ENCODE measurements at places on chromosomes 4 and X. TPM values are rescaled to one million over a fixed set of nuclear protein-coding genes. Genes with fewer than 3 reads are reported as not detected.

DNA sequence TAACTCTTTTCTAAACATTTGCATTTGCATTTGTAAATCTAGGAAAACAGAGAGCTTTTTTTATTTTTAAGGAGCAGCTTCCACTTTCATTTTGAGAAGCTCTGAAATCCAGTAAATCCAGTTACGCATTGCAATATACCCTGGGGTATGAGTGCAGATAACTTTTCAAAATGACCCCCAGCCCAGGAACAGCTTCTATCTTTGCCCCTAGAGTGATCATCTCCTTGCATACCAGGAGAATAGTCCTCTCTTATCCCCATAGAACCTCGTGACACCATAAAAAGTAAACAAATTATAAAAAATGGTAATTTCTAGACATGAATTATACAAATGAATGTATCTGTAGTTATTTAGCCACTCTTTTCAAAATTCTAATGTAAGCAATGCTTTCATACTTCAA is 292.2 kb upstream of the GALNT7 start:
- no peaks in the 10 kb centered on the region for H3K36me3 ChIP-seq
- H3K4me3 ChIP-seq = no peak overlapping the region
- no peak overlapping the region for H3K27ac ChIP-seq
- DNase-seq = no peak
- H3K27me3 ChIP-seq = no peaks in the 10 kb centered on the region
- no peaks in the 10 kb centered on the region for H3K4me1 ChIP-seq

DNA sequence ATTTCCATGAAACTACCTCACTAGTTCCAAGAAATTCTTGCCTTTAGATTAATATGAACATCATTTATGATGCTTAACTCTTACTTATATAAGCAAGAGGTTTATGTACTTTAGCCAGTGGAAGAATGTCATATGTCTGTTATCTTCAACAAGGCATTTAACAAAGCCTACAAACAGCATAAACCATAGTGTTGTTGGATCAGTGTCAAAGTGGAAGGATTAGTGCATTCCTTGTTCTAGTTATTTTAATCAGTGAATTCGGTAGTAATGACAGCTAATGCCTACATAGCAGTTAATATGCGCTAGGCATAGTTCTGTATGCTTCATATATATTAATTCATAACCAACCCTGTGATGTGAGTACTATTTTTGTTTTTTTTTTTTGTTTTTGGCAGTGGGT is 3.1 kb downstream of the PI4K2B start:
- no peaks in the 10 kb centered on the region for H3K36me3 ChIP-seq
- H3K4me1 ChIP-seq = no peaks in the 10 kb centered on the region
- no peaks in the 10 kb centered on the region for H3K27me3 ChIP-seq
- no peak for DNase-seq

GRCh38 chrX:36019125-36019524 is 99.6 kb downstream of the CFAP47 start:
- H3K4me3 ChIP-seq = no peak overlapping the region
- no peaks in the 10 kb centered on the region for H3K36me3 ChIP-seq
- no peak overlapping the region for H3K27ac ChIP-seq
- no peak for DNase-seq
- no peaks in the 10 kb centered on the region for H3K4me1 ChIP-seq

Gene CCDC160
- not detected for total RNA-seq

Gene SPANXB1
- total RNA-seq = not detected

Gene MAGEA9B
- not detected for total RNA-seq

DNA sequence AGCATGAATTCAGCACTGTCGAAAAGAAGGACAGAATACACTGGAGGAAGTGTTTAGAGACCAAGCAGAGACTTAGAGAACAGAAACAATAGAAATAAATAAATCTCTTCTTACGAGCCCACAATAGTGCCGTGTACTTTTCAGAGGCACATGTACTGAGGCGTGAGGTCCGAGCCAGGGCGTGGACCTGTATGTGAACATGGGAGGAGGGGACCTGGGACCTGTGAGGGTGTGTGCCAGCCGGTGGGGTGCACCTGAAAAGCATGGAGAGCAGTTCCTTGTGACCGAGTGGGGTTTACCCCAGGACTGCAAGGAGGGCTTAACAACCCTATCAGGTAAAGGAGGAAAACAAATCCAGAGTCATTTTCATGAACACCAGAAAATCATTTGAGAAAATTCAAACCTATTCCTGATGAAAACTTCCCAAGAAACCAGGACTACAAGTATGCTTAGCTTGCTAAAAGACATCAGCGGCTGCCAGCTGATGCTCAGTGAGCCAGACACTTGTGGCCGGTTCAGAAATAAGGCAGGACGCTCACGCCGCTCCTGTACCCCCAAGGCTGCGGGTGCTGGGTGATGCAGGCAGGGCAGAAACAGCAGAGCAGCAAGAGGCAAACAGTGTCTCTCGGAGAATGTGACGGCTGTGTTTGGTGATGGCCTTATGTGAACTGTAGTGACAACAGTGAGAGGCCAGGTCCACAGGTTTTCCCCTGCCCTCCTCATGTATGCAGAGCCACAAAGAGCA is 37.1 kb downstream of the NELFA start:
- H3K27ac ChIP-seq = no peak overlapping the region
- H3K4me3 ChIP-seq = no peak overlapping the region
- DNase-seq = no peak
- no peaks in the 10 kb centered on the region for H3K4me1 ChIP-seq

Gene MAGEC3
- total RNA-seq = not detected

GRCh38 chr4:134544303-134544770 is 342.7 kb upstream of the PABPC4L start:
- no peaks in the 10 kb centered on the region for H3K36me3 ChIP-seq
- no peak overlapping the region for H3K4me3 ChIP-seq
- DNase-seq = no peak
- no peak overlapping the region for H3K27ac ChIP-seq
- no peaks in the 10 kb centered on the region for H3K4me1 ChIP-seq

DNA sequence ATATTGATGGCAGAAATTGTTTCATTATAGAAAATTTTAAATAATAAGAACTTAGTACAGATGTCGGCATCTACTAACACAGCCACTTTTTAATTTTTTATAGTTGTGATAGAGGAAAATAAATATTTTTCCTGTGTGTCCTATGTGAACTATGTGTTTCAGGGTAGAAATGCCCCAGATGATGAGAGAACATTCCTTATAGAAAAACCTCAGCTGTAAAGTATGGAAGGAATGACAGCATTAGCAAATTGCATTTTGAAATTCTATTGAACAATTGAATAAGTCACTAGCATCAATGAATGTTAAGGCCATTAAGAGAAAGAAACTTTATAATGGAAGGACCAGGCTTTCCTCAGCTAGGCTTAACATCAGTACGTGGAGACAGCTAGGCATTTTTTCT is 149.2 kb downstream of the CFAP299 start:
- no peaks in the 10 kb centered on the region for H3K36me3 ChIP-seq
- no peak overlapping the region for H3K4me3 ChIP-seq
- H3K4me1 ChIP-seq = no peaks in the 10 kb centered on the region
- H3K27me3 ChIP-seq = no peaks in the 10 kb centered on the region

DNA sequence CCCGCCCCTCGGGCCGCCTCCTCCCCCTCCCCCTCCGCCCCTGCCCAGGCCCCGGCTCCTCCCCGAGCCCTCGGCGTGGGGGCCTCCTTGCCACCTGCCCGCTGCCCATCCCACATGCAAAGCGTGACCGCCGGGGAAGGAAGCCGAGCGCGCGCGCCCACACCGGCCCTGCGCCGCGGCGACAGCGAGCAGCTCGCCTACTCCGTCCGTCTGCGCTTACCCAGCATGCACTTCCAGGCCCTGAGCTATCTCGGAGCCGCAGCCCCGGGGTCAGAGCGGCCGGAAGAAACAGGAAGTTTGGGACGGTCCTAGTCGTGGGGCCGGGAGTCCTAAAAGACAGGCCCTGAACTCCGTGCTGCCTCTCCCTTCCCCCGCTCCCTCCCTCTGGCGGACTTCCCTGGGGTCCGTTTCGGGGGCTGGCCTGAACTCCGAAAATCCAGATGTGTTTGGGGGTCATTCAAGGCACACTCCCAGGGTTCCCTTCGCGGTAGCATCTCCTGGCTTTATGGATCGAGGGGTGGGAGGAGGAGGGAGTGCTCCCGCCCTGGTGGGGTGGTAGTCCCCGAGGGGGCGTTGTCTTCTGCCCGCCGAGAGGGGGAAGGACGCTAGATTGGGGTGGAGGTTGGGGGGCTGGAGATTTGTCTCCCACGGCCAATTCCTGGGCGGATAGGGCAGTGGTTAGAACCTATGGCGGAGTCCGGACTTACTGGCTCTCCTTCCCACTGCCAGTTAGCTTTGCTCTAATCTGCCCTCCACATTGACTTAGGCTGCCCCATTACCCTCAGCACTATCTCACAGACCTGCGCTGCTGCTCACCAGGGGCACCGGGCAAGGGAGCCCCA is 25.0 kb upstream of the BCORL1 start:
- H3K27me3 ChIP-seq = no peaks in the 10 kb centered on the region
- H3K4me1 ChIP-seq = no peaks in the 10 kb centered on the region
- no peaks in the 10 kb centered on the region for H3K36me3 ChIP-seq
- DNase-seq = peak; percentile 32

GRCh38 chr4:86035688-86036087 is 324.2 kb downstream of the MAPK10 start:
- no peak overlapping the region for H3K4me3 ChIP-seq
- H3K36me3 ChIP-seq = no peaks in the 10 kb centered on the region
- no peaks in the 10 kb centered on the region for H3K27me3 ChIP-seq
- no peak for DNase-seq
- peaks cover 20% of the 10 kb centered on the region for H3K4me1 ChIP-seq

- no peaks in the 10 kb centered on the region for H3K4me1 ChIP-seq
- no peaks in the 10 kb centered on the region for H3K27me3 ChIP-seq
- H3K36me3 ChIP-seq = no peaks in the 10 kb centered on the region
- H3K4me3 ChIP-seq = no peak overlapping the region
Measured at GRCh38 chrX:149363965-149364364, 141.1 kb downstream of the IDS start.
